Activated naive CD8-positive, alpha-beta T cell treated with anti-CD3 and anti-CD28 coated beads, Interleukin-2, amount 50 U/mL, for 24 hours (primary cell): ENCODE measurements at places on chromosomes 7 and 10.

GRCh38 chr10:110664483-110665420 is 20.6 kb downstream of the RBM20 start:
- no peak for DNase-seq

DNA sequence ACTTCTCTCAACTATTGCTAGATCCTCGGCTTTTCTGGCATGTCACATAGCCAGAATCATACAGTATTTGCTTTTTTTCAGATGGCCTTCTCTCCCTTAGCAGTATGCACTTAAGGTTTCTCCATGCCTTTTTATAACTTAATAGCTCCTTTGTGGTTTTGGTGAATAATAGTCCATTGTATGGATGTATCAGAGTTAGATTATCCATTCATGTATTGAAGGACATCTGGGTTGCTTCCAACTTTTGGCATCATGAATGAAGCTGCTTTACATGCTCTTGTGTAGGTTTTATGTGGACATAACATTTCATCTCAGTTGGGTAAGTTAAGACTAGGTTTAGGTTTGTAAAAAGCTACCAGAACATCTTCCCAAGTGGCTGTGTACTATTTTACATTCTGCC is 4.6 kb downstream of the ATP5F1C start:
- no peak for DNase-seq

- DNase-seq, result no peak
These were observed 86.1 kb downstream of the CUX1 start for GRCh38 chr7:101903515-101903868.

GRCh38 chr10:110893559-110894179 is 21.9 kb downstream of the PDCD4 start:
- no peak for DNase-seq

- no peak for DNase-seq
These were observed 237.8 kb downstream of the KIAA1217 start for GRCh38 chr10:24446739-24447138.

DNA sequence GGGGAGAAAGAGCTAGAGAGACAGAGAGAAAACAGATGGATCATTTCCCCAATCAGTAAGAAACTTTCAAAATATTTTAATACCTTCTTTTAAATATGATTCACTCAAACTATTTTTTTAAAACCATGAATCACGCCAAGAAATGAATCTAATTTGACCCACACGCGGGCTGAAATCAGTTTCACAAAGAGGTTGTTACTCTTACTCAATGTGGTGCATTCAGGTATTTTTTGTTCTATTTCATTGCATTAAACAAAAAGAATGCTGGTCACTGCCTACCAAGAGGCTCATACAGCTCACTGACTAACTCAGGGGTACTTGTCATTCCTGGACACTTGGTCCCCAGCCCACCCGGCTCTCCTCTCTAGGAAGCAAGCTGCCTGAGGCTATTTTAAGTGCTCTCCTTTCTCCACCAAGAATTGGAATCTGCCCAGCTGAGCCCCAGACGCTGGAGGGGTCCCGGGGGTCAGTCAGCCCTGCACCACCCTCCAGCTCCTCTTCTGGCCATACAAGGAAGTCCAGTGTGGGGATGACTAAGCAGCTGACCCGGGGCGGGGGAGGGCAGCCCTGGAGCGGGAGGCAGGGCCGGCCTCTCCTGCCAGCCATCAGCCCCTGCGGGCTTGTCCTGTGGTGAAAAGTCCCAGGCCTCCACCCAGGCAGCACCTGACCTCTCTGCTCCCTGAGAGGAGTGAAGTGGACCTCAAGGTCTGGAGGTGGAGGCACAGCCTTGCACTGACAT is 21.7 kb upstream of the PFKP start:
- DNase-seq, result no peak

- DNase-seq, result no peak
These were observed 40.1 kb upstream of the RET start for GRCh38 chr10:43036481-43037428.

DNA sequence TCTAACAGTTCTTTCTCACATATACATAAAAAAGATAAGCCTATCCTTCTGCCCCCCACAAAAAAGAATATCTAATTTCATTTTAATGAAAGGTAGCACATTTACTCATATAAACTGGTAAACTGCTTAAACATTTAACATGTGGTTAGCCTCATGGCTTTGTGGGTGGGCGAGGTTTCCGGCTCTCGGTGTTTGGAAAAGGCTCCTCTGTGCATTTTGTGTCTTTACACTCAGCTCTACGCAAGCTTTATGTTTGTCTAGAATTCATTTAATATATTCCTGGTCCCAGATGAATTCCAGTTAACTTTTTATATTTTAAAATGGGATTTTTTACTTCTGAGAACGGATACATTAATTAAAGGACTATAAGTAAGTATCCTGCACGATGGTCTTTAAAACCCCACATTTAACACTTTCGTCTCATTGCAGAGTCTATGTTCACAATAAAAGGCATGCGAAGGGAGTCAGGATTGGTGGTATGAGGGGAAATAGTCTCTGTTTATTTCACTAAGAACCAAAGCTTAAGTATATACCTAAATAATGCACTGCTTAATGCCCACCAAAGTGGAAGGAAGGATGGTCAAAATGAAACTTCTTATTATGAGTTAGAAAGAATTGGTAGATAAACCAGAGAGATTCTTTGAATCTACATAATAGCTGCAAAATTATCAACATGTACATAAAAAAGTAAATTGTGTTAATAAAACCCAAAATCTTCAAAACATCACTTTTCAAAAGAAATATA is 197.2 kb downstream of the CRPPA start:
- peak; percentile 13 for DNase-seq

- no peak for DNase-seq
These were observed 360.8 kb downstream of the CRPPA start for GRCh38 chr7:16060502-16060901.

DNA sequence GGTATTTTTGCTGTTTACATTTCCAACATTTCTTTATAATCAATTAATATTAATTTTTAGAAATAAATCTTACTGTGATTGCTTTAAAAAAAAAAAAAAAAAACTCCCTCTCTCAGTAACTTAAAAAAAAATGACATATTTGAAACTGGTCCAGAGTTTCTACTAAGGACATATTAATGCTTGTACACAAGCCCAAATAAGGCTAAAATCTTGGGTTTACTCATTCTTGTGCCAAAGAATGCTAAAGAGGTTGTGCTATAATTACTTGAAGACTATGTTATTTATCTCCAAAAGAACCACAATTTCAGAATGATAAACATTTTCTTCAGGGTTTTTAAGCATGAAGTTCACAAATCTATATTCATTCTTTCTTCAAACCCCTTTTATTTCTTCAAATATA is 39.4 kb upstream of the PHF14 start:
- DNase-seq, result no peak

DNA sequence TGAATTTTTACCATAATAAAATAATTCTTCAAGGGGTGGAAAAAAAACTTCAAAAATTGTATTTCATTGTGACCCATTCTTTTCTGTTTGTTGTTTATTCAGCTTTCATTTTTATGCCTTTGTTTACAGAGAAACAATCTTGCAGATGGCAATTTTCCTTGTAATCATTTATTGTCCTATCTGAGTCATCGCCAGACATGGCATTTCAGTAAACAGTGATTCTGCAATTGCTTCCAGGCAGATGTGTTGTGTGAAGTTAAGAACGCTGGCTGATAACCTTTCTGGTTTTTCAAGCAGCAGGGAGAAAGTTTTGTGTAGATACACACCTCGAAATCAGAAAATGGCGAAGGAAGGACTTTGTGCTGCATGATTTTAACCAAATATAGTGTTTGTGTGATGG is 80.7 kb upstream of the RPA3 start:
- no peak for DNase-seq

DNA sequence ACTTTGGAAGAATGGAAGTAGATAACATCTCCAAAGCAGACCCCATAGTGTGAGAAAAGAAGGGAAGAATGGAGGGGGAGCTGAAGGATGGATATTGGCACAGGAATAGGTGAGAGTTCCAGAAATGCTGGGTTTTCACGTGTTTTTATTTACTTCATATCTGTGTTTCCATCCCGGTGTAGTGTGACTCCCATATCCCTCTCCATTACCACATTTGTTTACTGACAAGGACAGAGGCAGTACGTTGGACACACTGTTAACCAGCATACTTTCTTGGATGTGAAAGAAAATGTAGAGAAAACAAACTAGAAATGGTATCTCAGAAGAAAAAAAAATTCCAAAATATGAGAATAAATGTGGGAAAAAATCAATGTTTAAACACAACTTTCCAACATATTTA is 124.4 kb upstream of the PFKP start:
- no peak for DNase-seq

DNA sequence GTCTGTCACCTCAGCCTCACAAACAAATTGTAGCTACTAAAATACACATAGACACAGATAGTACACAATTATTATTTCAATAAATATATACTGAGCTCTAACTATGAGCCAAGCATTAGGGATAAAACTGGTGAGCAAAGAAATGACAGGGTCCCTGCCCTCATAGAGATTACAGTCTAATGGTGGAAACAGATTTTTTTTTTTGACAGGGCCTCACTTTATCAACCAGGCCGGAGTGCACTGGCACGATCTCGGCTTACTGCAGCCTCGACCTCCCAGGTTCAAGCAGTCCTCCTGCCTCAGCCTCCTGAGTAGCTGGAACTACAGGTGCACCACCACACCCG is 695 bp upstream of the RBM28 start:
- DNase-seq, result no peak

- no peak for DNase-seq
These were observed 99.7 kb downstream of the MAPK8 start for GRCh38 chr10:48406204-48406603.

- DNase-seq, result no peak
These were observed 1037.1 kb downstream of the GATA3 start for GRCh38 chr10:9091530-9092093.

DNA sequence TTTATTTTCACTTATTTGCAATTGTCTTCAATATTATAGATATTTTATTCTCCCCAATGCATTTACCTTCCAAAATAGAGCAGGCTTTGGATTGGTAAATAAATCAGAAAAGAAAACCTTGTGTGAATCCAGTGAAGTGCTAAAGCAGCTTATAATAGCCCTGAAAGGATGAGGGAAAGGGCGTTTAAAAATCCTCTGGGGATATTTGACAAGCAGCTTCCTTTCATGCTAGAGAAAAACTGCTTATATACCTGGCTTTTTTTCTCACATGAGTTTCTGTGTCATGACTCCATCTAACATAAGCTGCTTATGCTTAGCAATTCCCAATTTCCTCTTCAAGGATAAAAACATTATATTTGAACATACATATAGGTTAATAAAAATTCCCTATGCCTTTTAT is 221.6 kb upstream of the SEMA3E start:
- no peak for DNase-seq

GRCh38 chr10:16653224-16653623 is 131.5 kb upstream of the C1QL3 start:
- no peak for DNase-seq

DNA sequence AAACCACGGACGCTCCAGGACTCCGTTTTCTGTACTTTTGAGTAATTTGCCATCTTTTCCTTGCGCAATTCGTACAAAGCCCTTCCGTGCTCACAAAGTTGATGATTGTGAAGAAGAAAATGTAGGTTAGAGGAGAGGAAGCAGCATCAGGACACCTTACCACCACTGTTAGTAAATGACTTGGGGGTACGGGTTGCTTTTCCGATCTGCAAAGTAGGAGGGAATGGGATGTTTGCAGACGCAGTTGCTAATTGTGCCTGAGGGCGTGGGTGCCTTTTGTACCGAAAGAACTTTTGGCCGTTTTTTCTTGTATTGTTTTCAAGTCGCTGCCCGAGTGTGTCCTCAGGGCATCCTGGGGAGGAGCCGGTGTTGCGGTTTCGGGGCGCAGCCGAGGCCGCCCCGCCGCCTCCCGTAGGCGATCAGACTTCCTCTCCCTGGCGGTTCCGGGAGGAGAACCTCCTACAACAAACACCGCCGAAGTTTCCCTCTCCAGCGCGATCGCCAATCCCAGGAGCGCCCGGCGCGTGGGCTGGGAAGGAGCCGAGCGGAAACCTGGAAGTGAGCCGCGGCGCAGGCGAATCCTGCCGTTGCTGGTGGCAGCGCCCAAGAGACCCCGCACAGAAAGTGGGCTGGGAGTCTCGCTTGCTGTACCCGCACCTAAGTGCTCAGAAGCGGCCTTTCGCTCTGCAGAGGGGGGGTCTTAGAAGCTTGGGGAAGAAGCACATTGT is 1.0 kb downstream of the PRR15 start:
- peak; percentile 7 for DNase-seq

GRCh38 chr10:113385021-113385999 is 167.5 kb upstream of the HABP2 start:
- DNase-seq, result peak; percentile 60

DNA sequence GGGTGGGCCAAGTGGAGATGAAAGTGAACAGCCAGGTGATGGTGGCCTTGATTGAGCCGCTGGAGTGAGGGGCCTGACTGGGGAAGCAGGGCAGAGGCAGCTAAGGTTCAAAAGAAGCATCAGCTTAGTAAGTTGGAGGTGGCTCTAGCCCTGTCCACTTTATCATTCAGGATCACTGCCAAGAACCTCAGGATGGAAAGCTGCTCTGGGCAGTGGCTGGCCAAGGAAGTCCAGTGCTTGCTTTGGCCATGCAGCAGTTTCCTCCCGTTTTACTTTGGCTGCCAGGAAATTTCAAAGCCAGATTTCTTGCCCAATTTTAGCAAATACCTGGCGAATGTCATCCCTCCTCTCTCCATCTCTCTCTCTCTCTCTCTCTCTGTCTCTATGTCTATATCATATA is 384.9 kb downstream of the PLXNA4 start:
- no peak for DNase-seq

GRCh38 chr7:1696671-1697498 is 26.8 kb downstream of the ELFN1 start:
- no peak for DNase-seq

- DNase-seq, result no peak
These were observed 299.1 kb downstream of the GRID1 start for GRCh38 chr10:86067436-86068050.

DNA sequence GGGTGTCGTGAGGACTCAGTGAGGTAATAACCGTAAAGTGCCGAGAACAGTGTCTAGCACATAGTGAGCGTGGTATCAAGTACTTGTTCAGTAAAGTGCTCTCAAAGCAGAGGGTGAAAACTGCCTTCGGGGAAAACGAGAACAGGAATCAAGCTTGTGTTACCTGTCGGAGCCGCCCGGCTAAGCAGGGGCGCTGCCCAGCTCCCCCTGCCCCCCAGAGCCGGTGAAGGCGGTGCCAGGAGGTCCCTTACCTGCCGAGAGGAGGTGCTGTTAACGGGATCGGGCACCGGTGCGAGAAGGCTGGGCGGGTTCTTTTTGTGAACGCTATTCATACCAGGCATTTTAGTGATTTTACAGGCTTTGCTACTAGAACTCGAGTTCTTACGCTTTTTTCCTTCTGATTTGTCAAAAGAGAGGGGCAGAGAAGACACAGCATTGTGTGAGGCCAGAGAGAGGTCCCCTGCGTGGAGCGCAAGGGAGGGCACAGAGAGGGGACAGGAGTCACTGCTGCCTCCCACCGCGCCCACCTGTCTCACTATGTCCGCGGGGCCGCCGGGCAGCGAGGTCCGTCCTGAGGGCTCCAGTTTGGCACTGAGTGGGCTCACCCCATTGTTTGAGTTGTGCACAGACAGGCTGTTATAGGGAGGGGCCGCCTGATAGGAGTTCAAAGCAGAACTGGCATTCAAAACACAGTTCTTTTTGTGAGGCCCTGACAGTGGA is 32.5 kb upstream of the EFCAB10 start:
- no peak for DNase-seq
